Activated CD8-positive, alpha-beta memory T cell treated with anti-CD3 and anti-CD28 coated beads for 1 hour (primary cell): ENCODE measurements at places on chromosomes 4 and X.

DNA sequence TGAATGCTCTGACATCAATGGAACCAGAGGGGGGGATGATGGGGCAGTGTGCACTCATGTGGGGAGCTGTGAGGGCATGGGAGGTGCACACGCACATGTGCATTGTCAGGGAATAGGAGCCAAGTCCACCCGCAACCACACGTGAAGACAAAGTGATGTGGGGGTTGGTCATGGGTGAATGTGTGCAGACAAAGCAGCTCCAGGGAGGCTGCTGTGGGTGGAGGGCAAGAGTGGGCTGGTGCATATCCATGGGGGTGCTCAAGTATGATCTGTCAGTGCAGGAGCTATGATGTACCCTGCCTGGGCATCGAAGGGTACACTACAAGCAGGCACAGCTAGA is 301.9 kb downstream of the TEX13C start:
- DNase-seq, result no peak

DNA sequence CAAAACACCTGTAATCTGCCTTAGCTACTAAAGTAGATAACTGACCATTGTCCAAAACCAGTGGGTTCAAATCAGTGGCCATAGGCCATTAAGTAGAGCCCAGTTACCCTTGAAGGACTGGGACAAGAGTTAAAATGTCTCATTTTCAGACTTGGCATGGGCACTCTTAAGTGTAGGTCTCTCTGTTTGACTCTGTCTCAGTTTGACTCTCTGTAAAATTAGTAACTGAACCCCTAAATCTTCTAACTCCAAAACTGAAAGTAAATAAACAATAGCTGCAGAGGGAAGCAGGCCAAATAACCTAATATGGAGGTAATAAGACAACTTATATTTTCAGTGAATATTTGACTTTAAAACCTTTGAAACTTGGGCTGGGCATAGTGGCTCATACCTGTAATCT is 89.1 kb downstream of the SLC16A2 start:
- DNase-seq, result no peak

DNA sequence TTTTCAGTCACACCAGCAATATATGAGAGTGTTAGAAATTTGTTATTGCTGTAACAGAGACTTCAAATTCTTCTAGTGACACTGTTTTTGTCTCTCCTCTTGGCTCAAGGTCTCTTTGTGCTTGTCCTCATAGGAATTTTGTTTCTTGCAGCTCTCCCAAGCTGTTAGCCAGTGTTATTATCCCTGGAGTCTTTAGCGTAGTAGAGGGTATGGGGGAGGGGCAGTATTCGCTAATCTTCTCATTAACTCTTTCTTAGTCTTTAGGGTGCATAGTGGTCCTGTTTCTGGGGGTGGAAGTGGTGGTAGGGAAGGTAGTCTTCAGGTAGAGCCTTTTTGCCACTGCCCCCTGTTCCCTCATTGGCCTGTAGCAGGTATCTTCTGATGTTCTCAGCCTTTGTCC is 79.4 kb downstream of the JADE3 start:
- DNase-seq, result no peak

DNA sequence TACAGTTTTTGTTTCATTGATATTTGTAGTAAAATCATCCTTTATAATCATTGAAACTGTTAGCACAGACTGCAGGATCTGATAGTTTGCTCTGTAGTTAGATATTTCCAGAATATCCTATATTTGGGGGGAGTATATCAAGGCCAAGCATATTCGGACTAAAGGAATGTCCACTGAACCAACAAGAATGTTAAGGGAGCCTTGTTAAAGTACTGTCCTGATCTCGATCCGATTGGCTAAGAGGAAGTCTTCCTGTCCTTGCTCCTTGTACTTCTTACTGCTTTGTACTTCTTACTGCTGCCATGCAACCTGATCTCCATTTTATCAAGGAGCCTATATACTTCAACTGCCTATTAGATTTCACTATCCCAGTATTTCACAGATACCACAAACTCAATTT is 449.3 kb downstream of the RPA4 start:
- DNase-seq, result no peak

GRCh38 chr4:30160140-30160539 is 560.0 kb upstream of the PCDH7 start:
- no peak for DNase-seq

- DNase-seq, result peak; percentile 18
These were observed 875 bp downstream of the LAP3 start for GRCh38 chr4:17577665-17578481.

GRCh38 chrX:20585782-20586181 is 319.1 kb upstream of the RPS6KA3 start:
- no peak for DNase-seq

DNA sequence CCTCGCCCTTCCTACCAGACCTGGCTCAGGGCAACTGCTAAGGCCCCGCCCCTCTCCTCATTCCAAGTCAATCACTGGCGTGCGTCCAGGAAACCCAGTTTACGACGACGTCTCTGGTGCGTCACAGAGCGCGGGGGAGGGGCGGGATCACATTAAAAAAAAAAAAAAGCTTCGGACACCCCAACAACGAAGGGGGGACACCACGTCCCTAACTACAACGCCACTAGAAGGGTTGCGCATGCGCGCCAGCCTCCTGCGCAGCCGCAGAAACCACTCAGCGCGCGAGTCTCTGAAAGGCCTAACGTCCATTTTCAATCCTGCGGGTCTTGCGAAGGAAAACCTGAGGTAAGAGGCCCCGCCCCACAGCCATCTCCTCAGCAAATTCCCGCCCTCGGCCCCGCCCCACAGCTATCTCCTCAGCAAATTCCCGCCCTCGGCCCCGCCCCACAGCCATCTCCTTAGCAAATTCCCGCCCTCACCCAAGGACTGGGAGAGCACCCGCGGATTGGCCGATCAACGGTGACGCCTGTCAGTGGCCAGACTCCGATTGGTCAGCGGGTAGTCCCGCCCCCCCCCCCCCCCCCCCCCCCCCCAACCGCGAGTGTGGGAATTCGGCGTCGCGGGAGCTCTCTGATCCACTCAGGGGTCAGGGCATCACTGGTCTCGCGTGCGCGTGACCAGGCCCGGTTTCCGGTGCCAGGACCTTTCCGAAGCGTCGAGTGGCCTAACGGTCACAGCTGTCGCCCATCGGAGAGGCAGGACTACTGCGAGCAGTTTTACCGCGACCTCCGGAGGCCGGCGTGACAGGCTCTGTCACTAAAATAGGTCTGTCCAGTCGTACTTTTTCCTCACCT is at the start of gene SCML1:
Gene SCML1, plus strand, starts transcription at position 638 of the 854 bp plus-strand sequence. CDS start 6,694 bp downstream, outside the sequence.
- DNase-seq, result peak; percentile 81

- peak; percentile 22 for DNase-seq
These were observed 217.6 kb downstream of the PTTG2 start for GRCh38 chr4:38177641-38178391.

GRCh38 chr4:146123231-146123630 is 52.3 kb upstream of the LSM6 start:
- DNase-seq, result no peak

GRCh38 chr4:119841361-119841760 is 212.8 kb upstream of the PDE5A start:
- no peak for DNase-seq

DNA sequence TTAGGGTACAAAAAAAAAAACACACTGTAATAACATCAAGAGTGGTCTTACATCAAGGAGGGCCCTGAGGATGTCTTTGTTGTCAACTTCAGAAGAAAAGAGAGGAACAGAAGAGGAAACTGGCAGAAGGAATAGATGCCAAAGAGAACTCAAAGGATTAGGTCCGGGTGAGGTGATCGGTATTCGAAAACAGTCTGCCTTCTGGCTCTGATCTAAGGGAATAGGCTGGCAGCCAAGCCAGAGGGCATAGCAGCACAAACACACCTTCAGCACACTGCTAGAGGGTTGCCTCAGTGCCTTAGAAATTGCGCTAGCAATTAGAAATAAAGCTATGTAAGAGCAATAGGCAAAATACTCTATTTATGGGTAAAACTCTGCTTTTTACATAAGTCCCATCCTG is 91.4 kb upstream of the TTC29 start:
- DNase-seq, result no peak

DNA sequence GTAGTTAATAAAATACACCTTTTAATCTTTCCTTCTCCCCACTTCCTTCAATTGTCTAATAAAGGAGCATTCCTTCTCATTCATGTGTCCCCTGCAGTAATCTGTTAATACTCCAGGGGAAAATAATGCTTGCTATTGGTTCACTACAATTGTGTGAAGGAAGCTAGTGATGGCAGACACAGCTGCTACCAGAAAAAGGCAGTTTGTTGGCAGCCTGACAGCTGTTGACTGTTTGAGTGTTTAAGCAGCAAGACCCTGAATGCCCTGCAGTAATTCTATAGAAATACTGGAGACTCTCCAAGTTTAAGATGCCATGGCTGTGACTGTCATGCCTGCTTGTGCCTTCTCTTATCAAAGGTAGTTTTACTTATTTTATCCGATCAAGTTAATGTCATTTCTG is 359.5 kb downstream of the C4orf33 start:
- no peak for DNase-seq

DNA sequence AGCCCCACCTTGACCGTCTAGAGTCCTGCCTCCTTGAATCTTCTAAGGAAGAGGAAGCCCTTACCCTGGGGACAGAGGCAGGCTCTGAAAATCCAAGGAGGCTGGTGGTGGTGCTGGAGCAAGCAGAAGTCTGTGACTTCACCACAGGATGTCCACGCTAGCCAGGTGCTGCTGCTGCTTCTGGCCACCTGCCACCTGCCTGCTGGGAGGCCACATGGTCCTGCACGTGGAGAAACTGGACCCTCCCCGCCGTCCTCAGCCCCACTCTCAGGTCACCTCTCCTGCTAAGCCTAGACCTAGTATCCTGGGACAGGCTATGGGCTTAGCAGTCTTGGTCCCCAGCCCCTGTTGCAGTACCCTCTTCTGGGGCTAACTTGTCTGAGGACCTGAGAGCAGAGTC is 15.8 kb downstream of the TMEM31 start:
- DNase-seq, result no peak

- no peak for DNase-seq
These were observed 707.5 kb upstream of the ACTRT1 start for GRCh38 chrX:128759745-128760144.

- DNase-seq, result no peak
These were observed 52.6 kb upstream of the PABPC1L2A start for GRCh38 chrX:73131877-73132276.

GRCh38 chrX:70535198-70535597 is 90.6 kb downstream of the DLG3 start:
- DNase-seq, result no peak

GRCh38 chrX:44432641-44433040 is 89.2 kb upstream of the EFHC2 start:
- no peak for DNase-seq

DNA sequence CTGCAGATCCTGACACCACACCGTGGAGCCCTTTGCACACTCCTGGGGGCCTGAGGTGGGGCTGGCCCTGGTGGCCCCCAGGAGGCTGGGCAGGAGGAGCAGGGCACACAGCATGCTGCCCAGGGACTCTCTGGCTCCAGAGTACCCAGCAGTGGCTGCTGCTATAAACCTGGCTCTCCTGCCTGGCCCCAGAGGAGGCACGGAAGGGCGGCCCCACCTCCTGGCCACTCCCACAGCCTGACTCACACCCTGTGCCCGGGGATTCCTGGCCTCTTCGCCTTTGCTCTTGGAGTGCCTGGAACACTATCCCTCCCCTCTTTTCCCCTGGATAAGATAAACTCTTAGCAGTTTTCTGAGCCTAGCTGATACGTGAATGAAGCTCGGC is at the start of gene PSAPL1:
Gene PSAPL1, minus strand, starts transcription at position 165 of the 385 bp plus-strand sequence. Its CDS starts 51 bp downstream, at position 114.
- DNase-seq, result no peak

DNA sequence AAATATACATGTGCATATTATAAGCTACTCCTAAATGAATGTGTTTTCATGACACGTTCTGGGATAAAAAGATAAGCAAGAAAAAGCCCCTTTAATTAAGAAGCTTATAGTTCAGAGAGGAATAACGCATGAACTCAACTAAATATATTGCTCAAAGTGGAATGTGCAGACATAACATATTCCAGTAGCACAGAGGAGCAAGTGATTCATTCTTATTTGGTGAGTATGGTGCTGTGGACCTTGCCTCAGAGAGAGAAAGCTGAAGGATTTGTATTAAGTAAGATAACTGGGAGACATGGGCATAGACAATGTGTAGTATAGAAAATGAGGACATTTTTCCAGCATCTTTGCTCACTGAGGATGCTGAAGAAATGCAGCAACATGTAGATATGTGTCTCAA is 76.8 kb downstream of the CFAP299 start:
- no peak for DNase-seq

- no peak for DNase-seq
These were observed 74.2 kb downstream of the PPA2 start for GRCh38 chr4:105399532-105400161.

DNA sequence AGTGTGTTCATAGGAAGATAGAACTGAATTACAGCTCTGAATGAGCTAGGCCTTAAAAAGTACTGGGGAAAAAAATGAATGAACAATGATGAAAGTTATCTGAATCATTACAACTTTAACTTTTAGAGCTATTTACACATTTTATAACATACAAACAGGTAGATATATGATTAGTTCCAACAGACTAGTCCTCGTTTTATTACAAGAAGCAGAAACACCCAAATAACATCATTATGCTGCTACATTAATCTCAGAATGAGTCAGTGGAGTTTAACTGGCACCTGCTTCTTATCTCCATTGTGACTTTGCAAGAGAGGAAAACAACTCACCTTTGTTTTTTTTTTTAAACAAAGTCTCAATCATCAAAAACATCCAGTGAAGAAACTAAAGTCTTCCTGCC is 15.2 kb downstream of the ATP8A1 start:
- DNase-seq, result no peak

- DNase-seq, result no peak
These were observed 29.0 kb upstream of the SMIM14 start for GRCh38 chr4:39667706-39668105.

- DNase-seq, result no peak
These were observed 54.5 kb downstream of the MAOB start for GRCh38 chrX:43827791-43828190.

DNA sequence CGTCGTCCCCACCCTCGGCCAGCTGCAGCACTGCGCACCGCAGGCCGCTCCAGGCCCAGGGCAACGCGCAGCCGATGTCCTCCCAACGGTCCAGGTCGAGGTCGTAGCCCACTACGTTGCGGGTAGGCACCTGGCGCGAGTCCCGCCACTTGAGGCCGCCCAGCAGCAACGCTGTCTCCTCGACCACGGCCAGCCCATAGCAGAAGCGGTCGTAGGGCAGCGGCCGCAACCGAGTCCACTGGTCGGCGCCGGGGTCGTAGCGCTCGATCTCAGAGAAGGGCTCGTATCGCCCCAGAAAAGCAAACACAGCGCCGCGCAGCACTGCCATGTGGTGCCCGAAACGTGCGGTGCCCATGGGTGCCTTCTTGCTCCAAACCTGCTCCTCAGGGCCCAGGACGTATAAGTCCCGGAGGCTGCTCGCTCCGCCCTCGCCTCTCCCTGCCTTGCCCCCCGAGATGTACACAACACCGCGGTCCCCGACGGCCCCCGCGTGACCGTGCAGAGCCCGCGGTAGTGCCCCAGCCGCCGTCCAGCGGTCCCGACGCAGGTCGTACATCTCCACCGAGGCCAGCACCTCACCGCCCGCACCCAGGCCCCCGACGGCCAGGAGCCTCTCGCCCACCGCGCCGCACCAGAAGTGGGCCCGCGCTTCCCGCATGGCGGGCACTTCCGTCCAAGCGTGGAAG is 2.1 kb downstream of the KLHL34 start:
- no peak for DNase-seq
